MG63 (cell line): ENCODE measurements at places on chromosomes 6 and 20. TPM values are rescaled to one million over a fixed set of nuclear protein-coding genes. Genes with fewer than 3 reads are reported as not detected.

Gene LAMA4
- total RNA-seq, result 13.0 and 52.1 TPM in 2 replicates

Gene CRIP3
- not detected in 2 replicates for total RNA-seq

Gene COL9A1
- not detected in 2 replicates for total RNA-seq

Gene RAMACL
- total RNA-seq, result 0.13 TPM in 1 of 2 replicates, not detected in the other

Gene SLC16A10
- total RNA-seq, result 0.40 and 1.5 TPM in 2 replicates

Gene EXOC2
- 16.9 and 19.7 TPM in 2 replicates for total RNA-seq

Gene MAS1L
- total RNA-seq, result not detected in 2 replicates

Gene TNF
- total RNA-seq, result not detected in 2 replicates

Gene NUDT3
- total RNA-seq, result 2.6 and 6.2 TPM in 2 replicates

Gene SEMG1
- total RNA-seq, result not detected in 2 replicates

Gene POM121L2
- not detected in 2 replicates for total RNA-seq

Gene ANGPT4
- not detected in 2 replicates for total RNA-seq

Gene TREML2
- not detected in 2 replicates for total RNA-seq

Gene PROKR2
- not detected in 2 replicates for total RNA-seq

Gene GRM4
- total RNA-seq, result not detected in 2 replicates

Gene CYP39A1
- 0.10 TPM in 1 of 2 replicates, not detected in the other for total RNA-seq

Gene SRSF12
- total RNA-seq, result 0.46 TPM in 1 of 2 replicates, not detected in the other

Gene MATN4
- not detected in 2 replicates for total RNA-seq

Gene LTB
- not detected in 2 replicates for total RNA-seq

Gene CLVS2
- total RNA-seq, result not detected in 2 replicates

Gene THBS2
- 165 and 194 TPM in 2 replicates for total RNA-seq

Gene SYCP2L
- 0.99 and 2.9 TPM in 2 replicates for total RNA-seq

Gene AIF1
- not detected in 2 replicates for total RNA-seq

Gene B3GALT4
- 0.49 and 2.0 TPM in 2 replicates for total RNA-seq

Gene PSMF1
- 41.6 and 62.5 TPM in 2 replicates for total RNA-seq

Gene SPTLC3
- total RNA-seq, result 18.4 and 28.7 TPM in 2 replicates

Gene OR2H2
- not detected in 2 replicates for total RNA-seq

Gene MYCT1
- not detected in 2 replicates for total RNA-seq

Gene MYL9
- total RNA-seq, result 1.3 TPM in 1 of 2 replicates, not detected in the other

Gene NRN1
- 36.5 and 44.1 TPM in 2 replicates for total RNA-seq

Gene AVP
- not detected in 2 replicates for total RNA-seq

Gene FGD2
- total RNA-seq, result 0.33 TPM in 1 of 2 replicates, not detected in the other

Gene PTPRK
- 9.7 and 33.7 TPM in 2 replicates for total RNA-seq

Gene SIM1
- total RNA-seq, result 1.7 and 2.4 TPM in 2 replicates

Gene ALDH8A1
- total RNA-seq, result 0.10 TPM in 1 of 2 replicates, not detected in the other

Gene SNAI1
- total RNA-seq, result 0.12 and 0.82 TPM in 2 replicates

Gene PLAGL1
- total RNA-seq, result 2.1 and 5.0 TPM in 2 replicates

Gene SLC17A4
- not detected in 2 replicates for total RNA-seq

Gene RAB44
- total RNA-seq, result not detected in 2 replicates

Gene GSTA1
- 2.2 TPM in 2 replicates for total RNA-seq

Gene GLYATL3
- 1.6 TPM in 1 of 2 replicates, not detected in the other for total RNA-seq

Gene SLC24A3
- not detected in 2 replicates for total RNA-seq

Gene TRAPPC3L
- total RNA-seq, result not detected in 2 replicates

Gene PNLDC1
- total RNA-seq, result not detected in 2 replicates

Gene PPIL6
- total RNA-seq, result 8.8 TPM in 1 of 2 replicates, not detected in the other
